ENCODE measurements at places on chromosomes 2 and 18.

DNA sequence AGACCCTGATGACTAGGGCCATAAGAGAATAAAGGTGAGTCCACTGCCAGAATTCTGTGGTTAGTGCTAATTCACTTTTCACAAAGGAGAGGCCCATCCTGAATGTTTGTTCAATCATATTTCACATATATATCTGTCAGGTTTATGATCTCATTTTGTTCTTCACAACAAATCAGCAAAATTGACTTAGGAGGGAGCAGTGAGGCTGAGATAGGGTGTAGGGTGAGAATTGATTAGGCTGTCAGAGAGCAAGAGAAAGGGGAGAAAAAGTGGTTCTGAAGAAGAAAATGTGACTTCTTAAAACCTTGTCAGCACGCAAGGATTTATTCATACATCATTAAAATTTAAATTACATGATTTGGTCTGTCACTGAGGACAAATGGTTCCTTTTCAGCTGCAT is 117.7 kb downstream of the FHOD3 start:
- no peak for DNase-seq

- no peak for DNase-seq
Measured at GRCh38 chr2:145156199-145156598, 636.3 kb upstream of the ZEB2 start.

GRCh38 chr18:31965316-31965970 is 22.5 kb upstream of the TRAPPC8 start:
- no peak for DNase-seq

DNA sequence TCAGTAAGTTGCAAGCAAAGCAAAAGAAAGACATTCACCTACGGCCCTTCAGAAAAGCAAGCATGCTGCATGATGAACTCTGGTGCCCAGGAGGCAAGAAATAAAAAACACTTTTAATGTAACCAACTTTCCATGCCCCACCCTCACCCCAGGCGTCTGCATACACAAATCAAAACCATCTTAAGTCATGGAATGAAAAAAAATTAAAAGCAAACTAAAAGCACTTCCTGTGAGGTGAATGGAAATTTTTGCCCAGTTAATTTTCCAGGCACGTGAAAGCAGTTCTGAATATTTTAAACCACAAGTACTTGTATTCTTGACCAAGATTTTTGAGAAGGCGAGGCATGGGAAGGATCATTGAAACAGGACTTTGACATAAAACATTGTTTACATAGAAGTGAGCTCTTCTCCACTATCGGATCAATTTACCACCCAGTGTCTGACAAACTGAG is 2.5 kb upstream of the ICOS start:
- DNase-seq, result no peak
